Fibroblast of skin of left quadriceps (primary cell): ENCODE measurements at places on chromosomes 16 and 17.

DNA sequence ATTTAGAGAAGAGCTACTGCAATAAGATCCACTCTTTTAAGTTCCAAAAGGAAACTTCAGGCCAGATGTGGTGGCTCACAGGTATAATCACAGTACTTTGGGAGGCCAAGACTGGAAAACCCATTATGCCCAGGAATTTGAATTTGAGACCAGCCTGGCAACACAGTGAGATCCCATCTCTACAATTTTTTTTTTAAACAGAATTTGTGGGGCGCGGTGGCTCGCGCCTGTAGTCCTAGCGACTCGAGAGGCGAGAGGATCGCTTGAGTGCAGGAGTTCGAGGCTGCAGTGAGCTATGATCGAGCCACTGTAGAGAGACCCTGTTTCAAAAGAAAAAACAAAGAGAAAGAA is 793 bp downstream of the COG7 start:
- DNase-seq = no peak

DNA sequence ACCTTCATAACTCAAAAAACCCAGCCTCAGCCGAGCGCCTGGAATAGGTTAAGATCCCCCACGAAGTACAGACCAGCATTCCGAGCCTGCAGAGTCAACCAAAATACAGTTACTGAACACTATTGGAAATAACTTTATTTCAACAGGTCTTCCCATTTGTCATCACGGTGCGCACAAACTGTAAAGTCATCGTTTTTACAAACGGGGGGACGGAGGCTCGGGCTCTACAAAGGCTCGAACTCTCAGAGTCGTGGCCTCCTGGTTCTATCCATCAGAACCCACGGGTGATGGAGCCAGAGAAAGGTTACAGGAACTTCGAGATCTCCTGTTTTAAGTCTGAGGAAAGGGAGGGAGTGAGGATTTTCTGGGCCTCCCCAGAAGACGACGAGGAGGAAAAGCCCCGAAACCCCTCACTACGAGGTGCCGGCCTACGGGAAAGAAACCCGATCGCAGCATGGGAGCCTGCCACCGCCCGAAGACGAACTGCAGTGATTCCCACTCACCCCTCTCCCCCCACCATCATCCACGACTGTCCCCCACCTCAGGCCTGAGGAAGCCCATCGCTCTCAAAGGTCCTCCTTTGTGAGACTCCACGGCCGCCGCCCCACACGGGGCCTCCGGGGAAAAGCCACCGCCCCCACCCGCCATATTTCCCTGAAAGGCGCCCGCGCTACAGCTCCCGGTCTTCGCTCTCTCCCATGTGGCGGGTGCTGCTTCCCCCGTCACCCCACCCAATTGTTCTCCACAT is 917 bp downstream of the YWHAE start:
- no peak for DNase-seq

GRCh38 chr16:19837331-19837980 is 47.2 kb downstream of the GPRC5B start:
- peak; percentile 18 for DNase-seq

- DNase-seq = no peak
Observed at GRCh38 chr16:1258225-1258600, 2.3 kb downstream of the TPSD1 start.

- no peak for DNase-seq
Observed at GRCh38 chr17:63452962-63453551, 7.0 kb upstream of the CYB561 start.

- DNase-seq = peak; percentile 100
Observed at GRCh38 chr16:80938004-80938878, 68.4 kb downstream of the CMC2 start.

DNA sequence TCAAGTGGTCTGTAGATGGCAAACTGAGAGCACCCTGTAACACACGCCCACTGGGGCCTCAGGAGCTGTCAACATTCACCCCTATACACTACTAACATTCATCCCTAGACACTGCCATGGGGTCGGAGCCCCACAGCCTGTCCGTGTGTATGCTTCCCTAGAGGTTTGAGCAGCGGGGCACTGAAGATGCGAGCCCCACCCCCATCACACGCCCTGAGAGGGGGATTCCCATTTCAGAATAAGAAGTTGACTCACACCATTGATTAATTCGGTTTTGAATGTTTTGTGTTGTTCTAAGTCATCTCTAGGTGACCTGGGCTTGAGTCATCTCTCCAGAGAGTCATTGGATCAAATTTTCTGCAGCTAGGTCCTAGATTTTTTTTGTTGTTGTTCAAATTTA is 37.3 kb upstream of the MMD start:
- DNase-seq = no peak

GRCh38 chr17:49787884-49788477 is 500 bp upstream of the KAT7 start:
- no peak for DNase-seq

DNA sequence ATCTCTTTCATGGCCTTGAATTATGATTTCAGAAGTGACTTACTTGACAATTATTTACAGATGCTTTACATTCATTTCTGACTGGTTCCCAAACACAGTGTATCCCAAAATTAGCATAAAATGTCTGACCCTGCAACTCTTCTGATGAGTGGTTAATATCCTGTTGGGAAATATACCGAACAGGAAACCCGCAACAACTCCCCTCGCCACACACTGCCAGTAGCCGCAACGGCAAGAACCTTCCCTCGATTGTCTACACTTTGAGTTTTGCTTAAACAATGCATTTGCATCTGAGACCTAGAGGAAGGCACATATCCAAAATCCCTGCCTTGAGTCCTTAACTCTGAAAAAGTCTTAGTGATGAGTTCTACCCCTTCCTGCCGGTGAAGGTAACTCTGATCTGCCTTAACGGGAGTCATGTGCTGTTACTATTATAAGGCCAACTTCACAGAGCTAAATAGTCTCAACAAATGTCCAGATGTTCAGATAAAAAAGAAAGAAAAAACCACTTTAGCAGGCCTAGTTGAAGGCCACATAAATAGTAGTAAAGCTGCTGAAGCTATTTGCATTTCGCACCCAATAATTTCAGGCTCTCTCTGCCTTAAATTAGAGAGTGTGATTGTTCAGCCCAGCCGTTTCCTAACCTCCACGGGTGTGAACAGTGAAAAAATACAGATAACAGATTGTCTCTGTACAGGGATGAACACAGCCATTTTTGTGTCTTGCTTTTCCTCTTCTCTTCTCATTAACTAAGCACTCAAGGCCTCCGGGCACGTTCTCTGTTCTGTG is 321.1 kb downstream of the HS3ST3B1 start:
- DNase-seq = peak; percentile 2

DNA sequence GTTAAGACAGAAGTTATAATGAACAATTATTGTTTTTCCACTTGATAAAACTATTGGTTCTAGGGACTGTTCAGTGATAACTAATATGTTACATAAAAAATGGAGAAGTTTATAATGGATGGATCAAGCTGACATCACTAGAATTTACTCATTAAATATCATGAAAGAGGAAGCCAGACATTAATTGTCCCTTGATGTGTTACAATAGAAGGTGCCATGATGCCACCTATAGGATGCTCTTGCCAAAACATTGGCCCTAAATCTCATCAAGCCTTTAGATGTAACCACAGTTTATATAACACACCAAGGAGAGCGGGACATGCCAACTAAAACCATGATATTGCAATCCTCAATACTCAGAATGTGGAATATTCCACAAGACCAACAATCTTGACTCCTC is 147.9 kb upstream of the MON1B start:
- no peak for DNase-seq
